ENCODE measurements at places on chromosomes 7 and 10. TPM values are rescaled to one million over a fixed set of nuclear protein-coding genes. Genes with fewer than 3 reads are reported as not detected.

Gene MALRD1
- 0.15 TPM for total RNA-seq

Gene CLDN3
- not detected for total RNA-seq

Gene PNLIPRP1
- not detected for total RNA-seq

Gene CRYGN
- not detected for total RNA-seq

Gene SPDYE2B
- 0.12 TPM for total RNA-seq

Gene SPDYE18
- 0.08 TPM for total RNA-seq

Gene ADCK2
- total RNA-seq, result 24.8 TPM

Gene RBP4
- 0.23 TPM for total RNA-seq

Gene POR
- 309 TPM for total RNA-seq

Gene NPFFR1
- not detected for total RNA-seq

Gene CLRN3
- total RNA-seq, result not detected

Gene ADAM22
- total RNA-seq, result 0.08 TPM

Gene CALML3
- total RNA-seq, result not detected

Gene CYP3A7
- not detected for total RNA-seq

Gene CFAP43
- total RNA-seq, result 0.23 TPM

Gene CALML5
- not detected for total RNA-seq

Gene GDF2
- total RNA-seq, result not detected

Gene NODAL
- total RNA-seq, result not detected

Gene C10orf53
- not detected for total RNA-seq

Gene TMEM270
- not detected for total RNA-seq

Gene CRHR2
- not detected for total RNA-seq

Gene HKDC1
- total RNA-seq, result 0.35 TPM

Gene FOXP2
- 0.08 TPM for total RNA-seq

Gene PRPS1L1
- not detected for total RNA-seq

Gene ADAMTS14
- 1.5 TPM for total RNA-seq

Gene STEAP1
- 53.9 TPM for total RNA-seq

Gene PTN
- 9.3 TPM for total RNA-seq

Gene UNCX
- total RNA-seq, result not detected

Gene GJD4
- total RNA-seq, result not detected

Gene LIPM
- not detected for total RNA-seq

Gene AMZ1
- 0.70 TPM for total RNA-seq

Gene LIMK1
- total RNA-seq, result 33.9 TPM

Measured in smooth muscle cell of the coronary artery (primary cell).